ENCODE measurements at places on chromosomes 4 and X.

DNA sequence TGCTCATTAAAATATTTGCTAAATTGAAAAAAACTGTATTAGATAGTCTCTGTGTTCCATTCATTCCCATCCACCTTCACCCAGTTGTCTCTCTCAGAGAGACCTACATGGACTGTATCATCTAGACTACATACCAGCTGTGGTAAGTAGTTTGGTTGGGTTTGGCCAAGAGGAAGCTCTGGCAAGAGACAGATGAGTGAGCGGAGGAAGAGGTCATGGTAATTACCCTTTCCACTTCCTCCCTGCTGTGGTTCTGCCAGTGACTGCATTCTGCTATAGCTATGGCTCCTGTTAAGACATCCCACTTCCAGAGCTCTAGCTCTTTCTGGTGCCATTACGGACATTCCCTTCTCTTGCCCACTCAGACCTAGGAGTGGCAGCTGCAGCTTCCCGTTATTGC lies 239.0 kb upstream of the MID1 start:
- DNase-seq, result no peak

DNA sequence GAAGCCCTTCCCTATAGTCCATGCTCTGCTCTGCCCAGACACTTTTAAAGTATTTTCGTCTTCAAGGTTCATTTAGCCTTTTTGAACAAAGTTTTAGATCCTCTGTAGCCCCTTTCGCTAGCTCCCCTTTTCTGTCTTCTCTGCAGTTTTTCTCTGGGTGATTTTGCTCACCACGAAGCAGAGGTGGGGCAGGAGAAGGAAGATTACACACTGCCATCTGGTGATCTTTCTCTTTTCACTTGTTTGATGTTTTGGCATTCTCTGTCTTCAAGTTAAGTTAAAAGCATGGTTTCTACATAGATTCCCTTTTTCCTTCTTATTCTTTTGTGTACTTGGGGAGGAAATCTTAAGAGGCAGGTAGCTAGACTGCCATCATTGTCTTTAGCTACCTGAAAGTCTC lies 43.9 kb downstream of the CC2D2A start:
- no peak for DNase-seq

- DNase-seq, result no peak
Observed at GRCh38 chrX:130793975-130794374, 109.0 kb downstream of the ENOX2 start.

- no peak for DNase-seq
Observed at GRCh38 chrX:93594780-93595179, 78.6 kb downstream of the NAP1L3 start.

DNA sequence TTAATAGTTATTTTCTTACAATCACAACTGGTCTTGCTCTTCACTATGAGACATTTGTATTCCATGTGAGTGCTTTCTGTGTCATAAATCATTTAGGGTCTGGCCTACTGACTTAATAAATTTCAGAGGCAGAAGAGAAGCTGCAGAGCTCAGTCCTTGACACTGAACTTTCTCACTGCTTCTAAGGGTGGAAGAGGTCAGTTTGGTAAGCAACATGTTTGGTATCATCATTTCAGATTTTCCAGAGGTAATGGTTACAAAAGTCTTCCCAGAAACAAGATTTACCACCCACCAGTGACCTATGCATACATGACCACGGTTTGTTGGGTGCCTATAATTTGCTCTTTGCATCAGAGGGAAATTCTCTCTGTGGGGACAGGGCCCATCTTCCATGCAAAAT lies 148.6 kb downstream of the NR3C2 start:
- DNase-seq, result no peak

- no peak for DNase-seq
Observed at GRCh38 chrX:110346681-110347080, 12.0 kb upstream of the RTL9 start.

GRCh38 chrX:30814978-30815377 lies 74.1 kb downstream of the TAB3 start:
- DNase-seq, result no peak

- no peak for DNase-seq
Observed at GRCh38 chr4:86393749-86394148, 33.9 kb upstream of the MAPK10 start.

DNA sequence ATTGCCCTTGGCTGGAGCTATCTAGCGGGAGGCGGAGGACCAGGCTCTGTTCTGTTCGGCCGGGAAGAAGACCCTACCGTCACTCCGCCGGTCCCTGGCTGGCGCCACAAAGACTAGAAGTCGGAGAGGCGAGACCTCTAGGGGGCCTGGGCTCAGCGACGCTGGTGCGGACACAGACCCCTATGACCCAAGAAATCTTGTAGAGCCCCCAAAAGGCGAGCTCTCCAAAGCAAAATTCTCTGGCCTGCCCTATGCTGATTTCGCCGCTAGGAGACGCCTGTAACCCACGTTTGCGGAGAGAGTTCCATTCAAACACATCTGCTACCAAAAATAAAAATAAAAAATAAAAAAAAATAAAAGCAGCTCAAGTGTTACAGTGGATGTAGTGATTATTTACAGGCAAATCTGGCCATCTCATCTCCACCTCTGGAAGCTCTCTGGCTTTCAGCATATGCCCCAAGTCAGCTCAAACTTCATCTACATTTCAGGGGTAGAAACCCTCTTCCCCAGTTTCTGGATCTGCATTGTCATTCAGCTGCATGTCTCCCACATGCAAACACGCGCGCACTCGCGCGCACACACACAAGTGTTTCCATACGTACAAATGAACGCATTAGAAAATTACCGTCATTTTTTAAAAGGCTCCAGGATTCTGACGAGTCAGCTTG lies 2.4 kb upstream of the PCDH10 start:
- DNase-seq, result peak; percentile 20

DNA sequence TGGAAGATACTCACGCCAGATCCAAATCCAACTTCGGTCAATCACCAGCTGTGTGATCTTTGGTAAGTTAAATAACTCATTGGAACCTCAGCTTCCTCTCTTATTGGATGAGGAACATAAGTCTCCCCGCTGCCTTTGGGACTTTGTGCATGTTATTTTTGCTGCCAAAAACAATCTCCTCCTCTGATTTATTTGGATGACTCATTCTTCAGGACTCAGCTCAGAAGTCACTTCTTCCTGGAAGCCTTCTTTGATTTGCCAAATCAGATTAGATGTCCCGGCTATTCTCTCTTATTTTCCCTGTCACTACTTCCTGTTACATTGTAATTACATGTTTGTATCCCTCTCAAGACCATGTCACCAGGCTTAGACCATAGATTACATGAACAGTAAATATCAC lies 138.0 kb upstream of the BOD1L1 start:
- no peak for DNase-seq

GRCh38 chr4:158996669-158997074 lies 106.2 kb upstream of the RAPGEF2 start:
- peak; percentile 23 for DNase-seq

GRCh38 chr4:147846318-147847155 lies 114.6 kb downstream of the ARHGAP10 start:
- no peak for DNase-seq

DNA sequence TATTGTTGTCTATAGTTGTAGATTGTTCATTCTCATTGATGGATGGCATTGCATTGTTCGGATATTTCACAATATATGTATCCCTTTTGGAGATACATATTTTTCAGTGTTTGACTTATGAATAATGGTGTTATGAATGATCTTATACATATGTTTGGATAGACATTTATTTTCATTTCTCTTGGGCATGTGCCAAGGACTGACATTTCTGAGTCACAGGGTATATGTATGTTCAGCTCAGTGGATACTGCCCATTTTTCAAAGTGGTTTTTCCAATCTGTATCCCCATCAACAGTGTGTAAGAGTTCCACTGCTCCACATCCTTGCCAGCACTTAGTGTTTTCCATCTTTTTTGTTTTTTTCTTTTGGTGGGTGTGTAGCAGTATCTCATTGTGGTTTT lies 45.0 kb upstream of the RAB40AL start:
- no peak for DNase-seq

- DNase-seq, result no peak
Observed at GRCh38 chrX:111375747-111376146, 36.2 kb downstream of the DCX start.

DNA sequence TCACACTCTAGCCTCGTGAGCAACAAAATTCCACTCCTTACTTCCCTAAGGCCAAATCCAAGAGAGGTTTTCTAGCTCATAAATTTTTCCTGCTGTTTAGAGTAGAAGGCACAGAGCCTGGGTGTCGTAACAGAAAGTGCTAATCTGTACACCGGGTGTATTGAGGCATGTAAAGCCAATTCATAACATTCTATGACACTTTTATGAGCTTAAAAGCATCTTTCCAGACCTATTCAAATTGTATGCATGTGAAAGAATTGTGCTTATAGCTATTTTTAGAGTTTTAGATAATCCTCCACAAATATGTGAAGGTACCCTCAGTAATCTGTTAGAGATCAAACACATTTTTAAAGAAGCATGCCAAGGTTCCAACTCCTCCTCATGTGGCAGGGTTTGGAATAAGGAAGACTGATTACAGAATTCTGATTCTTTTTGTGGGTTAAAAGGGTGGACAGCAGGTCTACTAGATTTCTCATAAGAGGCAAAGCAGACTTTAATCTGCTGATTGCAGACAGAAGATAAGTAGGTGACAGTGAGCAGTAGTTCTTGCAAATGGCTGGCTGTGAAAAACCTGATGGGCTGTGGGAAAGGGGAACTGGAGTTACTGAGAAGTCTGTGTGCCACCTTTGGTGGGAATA lies 25.5 kb upstream of the LRCH2 start:
- DNase-seq, result no peak

- no peak for DNase-seq
Observed at GRCh38 chr4:102551958-102552565, 50.9 kb downstream of the NFKB1 start.

GRCh38 chr4:141957416-141957815 lies 321.0 kb downstream of the IL15 start:
- DNase-seq, result no peak

- no peak for DNase-seq
Observed at GRCh38 chr4:157115613-157116335, 39.8 kb downstream of the GLRB start.

DNA sequence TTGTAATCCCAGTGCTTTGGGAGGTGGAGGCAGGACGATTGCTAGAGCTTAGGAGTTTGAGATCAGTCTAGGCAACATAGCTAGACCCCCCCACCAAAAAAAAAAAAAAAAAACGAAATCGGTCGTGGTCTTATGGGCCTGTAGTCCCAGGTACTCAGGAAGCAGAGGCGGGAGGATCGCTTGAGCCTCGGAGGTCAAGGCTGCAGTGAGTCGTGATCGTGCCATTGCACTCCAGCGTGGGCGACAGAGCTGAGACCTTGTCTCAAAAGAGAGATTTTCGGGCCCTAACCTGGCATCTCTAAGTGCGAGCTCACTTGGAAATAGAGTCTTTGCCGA lies 7.0 kb upstream of the LETM1 start:
- DNase-seq, result no peak

DNA sequence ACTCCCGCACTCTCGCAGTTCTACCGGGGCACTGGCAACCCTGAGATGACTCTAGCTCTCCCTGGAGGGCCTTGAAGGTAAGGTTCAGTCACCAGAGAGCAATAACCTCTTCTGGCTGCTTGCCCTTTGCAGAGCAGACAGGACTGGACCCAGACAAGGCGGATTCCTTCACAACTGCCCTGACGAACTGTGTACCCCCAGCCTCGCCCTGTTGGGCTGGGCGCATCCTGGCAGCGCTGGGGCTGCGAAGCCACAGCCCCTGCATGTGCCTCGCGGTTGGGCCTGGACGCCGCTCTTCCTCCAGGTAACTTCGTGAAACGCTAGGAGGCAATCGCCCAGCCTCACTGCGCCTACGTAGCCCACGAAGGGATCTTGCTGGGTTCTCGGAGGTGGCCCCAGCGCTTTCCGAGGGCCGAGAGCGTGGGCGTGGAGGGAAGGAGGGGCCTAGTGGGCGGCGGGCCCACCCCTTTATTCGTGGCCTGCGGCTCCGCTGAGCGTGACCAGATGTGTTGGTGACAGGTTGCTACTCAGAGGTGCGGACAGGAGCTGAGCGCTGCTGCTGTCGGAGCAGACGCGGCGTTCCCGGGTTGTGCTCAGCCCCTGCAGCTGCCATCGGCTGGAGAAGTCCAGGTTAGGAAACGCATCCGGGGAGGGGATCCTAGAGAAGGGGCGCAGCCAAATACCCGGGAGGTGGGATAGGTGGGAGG lies 1.9 kb upstream of the MAMLD1 start:
- DNase-seq, result no peak

- DNase-seq, result no peak
Observed at GRCh38 chrX:134315866-134316265, 78.9 kb downstream of the CCDC160 start.

- peak; percentile 3 for DNase-seq
Observed at GRCh38 chr4:151475035-151475714, 66.2 kb downstream of the FHIP1A start.

DNA sequence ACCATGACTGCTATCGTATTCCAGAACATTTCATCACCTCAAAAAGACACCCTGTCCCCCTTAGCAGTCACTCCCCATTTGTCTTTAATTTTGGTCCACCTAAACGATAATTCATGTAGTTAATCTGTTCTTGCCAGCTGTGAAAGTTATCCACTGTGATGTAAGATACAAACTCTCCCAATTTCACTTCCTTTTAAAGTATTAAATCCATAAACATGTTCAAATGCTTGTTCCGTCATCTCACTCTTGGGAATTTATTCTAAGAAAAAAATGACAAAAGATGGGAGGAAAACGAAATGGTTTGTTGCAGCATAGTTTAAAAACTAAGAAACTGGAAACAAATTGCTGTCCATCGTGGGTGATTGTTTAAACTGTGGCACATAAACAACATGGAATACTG lies 53.7 kb upstream of the IRF2 start:
- DNase-seq, result no peak

GRCh38 chr4:81600520-81601357 lies 129.0 kb upstream of the RASGEF1B start:
- DNase-seq, result no peak

DNA sequence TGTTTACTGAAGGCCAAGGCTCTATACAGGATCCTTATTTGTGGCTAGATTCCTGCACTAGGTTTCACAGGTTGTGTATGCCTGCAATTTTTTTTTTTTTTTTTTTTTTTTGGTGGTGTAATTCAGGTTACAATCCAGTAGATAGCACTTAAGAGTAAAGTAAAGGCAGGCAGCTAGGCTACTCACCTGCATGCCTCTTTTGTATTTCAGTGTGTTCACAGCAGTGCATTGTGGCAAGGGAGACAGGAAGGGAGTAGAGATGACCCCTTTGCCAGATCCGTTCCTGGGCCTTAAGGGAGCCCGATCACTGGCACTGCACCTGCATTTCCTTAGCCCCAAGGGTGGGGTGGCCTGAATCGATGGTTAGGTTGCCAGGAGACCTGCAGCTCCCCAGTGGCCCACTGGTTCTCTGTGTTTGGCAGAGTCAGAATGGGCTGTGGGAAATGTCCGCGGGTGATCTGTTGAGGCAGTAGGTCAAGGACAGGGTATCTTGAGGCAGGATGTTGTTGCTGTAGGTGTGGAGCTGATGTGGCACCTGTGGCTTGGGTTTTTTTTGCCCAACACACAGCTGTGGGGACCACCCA lies 374.9 kb upstream of the AADAT start:
- DNase-seq, result no peak

GRCh38 chr4:173572493-173573129 lies 42.6 kb upstream of the HAND2 start:
- no peak for DNase-seq

DNA sequence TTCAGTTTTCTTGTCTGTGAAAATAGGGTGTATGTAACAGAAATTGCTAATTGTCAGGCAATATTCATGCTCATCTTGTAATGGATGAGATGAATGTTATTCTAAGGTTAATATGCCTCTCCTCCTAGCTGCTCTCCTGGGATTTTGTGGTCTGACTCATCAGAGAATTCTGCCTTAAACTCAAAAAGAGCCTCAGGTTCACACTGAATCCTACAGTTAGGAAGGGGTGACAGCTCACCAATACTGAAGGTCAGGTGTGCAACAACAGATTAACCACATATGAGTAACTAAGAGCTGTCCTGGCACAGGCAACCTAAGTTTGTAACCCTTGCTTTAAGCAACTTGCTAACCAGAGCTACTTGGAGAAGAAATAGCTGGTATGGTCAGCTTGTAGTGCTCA lies 197.7 kb downstream of the SPATA18 start:
- DNase-seq, result no peak
